Smooth muscle cell of the coronary artery (primary cell): ENCODE measurements at places on chromosomes 1 and 21. TPM values are rescaled to one million over a fixed set of nuclear protein-coding genes. Genes with fewer than 3 reads are reported as not detected.

The HNRNPCL2 gene
- total RNA-seq: not detected in 2 replicates

The ODR4 gene
- total RNA-seq: 14.3 and 16.5 TPM in 2 replicates

The S100A4 gene
- 109 and 280 TPM in 2 replicates for total RNA-seq

The UQCRH gene
- total RNA-seq: 750 and 1,189 TPM in 2 replicates

The IFNLR1 gene
- not detected in 2 replicates for total RNA-seq

The RNF2 gene
- total RNA-seq: 16.2 and 43.2 TPM in 2 replicates

The TMEM167B gene
- 28.9 and 34.0 TPM in 2 replicates for total RNA-seq

The SCMH1 gene
- 5.3 and 10.1 TPM in 2 replicates for total RNA-seq

The TDRD5 gene
- not detected in 2 replicates for total RNA-seq

The FCGR1A gene
- total RNA-seq: 0.08 TPM in 1 of 2 replicates, not detected in the other

The SPRR1B gene
- not detected in 2 replicates for total RNA-seq

The FCER1G gene
- total RNA-seq: 0.23 TPM in 1 of 2 replicates, not detected in the other

The GUCA2B gene
- not detected in 2 replicates for total RNA-seq

The SPRR3 gene
- total RNA-seq: not detected in 2 replicates

The NKAIN1 gene
- total RNA-seq: 0.08 TPM in 1 of 2 replicates, not detected in the other

The PLPPR5 gene
- not detected in 2 replicates for total RNA-seq

The DIO1 gene
- not detected in 2 replicates for total RNA-seq

The SRRM1 gene
- 10.6 and 18.9 TPM in 2 replicates for total RNA-seq

The CAMK1G gene
- under 0.01 and 0.38 TPM in 2 replicates for total RNA-seq

The GPR3 gene
- under 0.01 and 0.30 TPM in 2 replicates for total RNA-seq

The BATF3 gene
- 0.60 and 1.2 TPM in 2 replicates for total RNA-seq
